Type B pancreatic cell (in vitro differentiated cells): ENCODE measurements at places on chromosomes 6 and 20.

DNA sequence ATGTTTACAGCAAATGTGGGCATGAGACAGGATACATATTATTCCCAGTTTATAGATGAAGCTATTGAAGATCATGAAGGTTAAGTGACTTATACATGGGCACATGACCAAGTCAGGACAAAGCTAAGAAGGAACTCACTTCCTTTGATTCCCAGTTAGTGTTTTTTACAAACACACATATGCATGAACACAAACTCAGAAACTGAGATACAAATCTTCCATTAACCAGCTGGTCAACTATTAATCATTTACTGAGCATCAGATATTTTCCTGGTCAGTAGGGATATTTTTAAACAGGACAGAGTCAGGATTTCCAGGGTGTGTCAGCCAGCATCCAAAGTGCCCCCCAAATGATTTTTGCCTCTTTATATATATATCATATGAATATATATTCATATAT lies 222.2 kb downstream of the OGFRL1 start:
- DNase-seq, result no peak

DNA sequence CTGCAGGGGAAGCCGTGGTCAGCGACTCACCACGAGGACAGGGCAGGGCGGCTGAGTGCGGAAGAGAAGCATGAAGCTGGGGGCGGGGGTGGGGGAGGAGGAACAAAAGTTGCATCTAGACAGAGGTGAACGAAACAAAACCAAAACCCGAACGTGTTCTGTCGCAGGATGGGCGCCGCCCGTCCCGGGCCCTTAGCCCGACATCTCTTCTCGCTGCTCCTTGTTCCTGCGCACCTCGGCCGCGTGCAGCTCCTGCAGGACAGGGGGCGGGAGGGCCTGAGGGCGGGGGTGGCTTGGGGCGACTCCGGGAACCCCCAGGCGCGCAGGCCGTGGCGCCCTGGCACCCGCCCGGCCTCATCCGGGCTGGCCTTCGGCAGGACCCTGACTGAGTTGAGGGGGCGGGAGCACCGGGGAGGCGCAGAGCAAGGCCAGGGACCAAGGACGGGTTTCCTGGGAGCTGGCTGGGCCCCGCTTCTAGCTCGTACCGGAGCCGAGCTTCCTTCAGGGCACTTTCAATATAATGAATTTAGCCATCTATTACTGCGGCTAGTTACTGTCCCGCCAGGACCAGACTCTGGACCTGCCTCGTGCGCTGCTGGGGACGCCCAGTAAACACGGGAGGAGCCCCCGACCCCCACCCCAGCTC lies 12.0 kb downstream of the STMN3 start:
- no peak for DNase-seq

DNA sequence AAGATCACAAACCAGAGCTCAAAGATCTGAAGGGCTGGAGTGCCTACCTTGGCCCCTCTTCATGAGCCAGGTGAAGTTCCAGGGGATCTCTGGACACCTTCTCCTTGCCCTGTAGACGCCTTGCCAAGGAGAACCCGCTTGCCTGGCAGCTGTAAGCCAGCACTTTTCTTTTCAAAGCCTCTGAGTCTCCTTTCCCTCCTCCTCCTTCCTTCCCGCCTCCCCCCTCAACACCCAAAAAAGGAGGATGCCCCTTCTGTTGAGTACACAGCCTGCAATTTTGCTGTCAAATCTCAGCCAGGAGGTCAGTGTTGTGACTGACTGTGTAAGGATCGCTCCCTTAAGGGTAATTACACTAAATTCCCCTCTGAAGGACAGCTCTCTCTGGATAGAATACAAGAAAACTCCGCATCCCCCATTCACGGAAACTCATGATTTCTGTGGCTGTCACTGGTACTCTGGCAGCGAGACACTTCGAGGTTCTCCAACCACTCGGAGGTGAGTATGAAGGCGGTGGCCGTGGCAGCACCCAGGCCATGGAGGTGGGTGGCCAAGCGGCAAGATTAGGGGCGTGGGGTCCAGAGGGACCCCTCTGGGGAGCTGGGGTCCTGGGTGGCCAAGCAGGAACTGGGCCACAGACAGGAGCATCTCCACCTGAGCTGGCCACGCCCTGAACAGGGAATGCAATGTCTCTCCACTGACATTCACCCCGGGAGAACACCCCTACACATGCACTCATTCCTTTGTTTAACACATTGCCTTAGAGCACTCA lies 23.2 kb upstream of the FOXP4 start:
- no peak for DNase-seq

- no peak for DNase-seq
Measured at GRCh38 chr6:125923366-125923877, 33.1 kb upstream of the HINT3 start.

GRCh38 chr20:50416269-50417022 lies 93.7 kb upstream of the PTPN1 start:
- no peak for DNase-seq

DNA sequence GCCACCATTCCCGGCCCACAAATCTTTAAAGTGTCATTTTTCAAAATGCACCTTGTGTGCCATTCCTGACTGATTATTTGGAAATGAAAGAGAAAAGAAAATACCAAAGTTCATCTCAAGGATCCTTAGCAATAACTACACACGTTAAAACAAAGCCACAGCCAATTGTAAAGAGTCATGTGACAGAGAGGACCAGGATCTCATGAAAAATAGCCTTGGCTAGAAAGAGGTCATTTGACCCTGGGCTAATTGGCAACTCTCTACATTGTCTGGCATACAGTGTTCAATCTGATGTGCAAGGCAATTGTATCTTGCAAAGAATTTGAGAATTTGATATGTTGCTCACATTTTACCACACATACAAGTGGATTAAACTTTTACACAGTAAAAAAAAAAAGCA lies 31.6 kb upstream of the HLA-G start:
- DNase-seq, result no peak

DNA sequence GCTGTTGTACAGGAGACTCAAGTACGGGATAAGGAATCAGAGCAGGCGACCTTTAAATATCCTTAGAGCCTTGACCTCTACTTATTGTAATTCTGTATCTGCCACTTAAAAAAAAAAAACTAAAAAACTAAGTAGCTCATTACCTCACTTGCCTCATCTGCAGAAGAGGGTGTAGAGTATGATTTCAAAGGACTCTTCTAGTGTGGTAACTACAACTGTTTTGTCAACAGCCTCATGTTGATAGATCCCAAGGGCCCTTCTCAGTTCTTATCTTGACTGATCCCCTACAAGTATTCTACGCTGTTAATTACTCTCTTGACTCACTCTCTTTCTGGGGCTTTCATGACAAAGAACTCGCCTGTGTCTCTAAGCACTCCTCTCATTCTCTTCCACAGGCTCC lies 16.7 kb upstream of the PDYN start:
- DNase-seq, result no peak

DNA sequence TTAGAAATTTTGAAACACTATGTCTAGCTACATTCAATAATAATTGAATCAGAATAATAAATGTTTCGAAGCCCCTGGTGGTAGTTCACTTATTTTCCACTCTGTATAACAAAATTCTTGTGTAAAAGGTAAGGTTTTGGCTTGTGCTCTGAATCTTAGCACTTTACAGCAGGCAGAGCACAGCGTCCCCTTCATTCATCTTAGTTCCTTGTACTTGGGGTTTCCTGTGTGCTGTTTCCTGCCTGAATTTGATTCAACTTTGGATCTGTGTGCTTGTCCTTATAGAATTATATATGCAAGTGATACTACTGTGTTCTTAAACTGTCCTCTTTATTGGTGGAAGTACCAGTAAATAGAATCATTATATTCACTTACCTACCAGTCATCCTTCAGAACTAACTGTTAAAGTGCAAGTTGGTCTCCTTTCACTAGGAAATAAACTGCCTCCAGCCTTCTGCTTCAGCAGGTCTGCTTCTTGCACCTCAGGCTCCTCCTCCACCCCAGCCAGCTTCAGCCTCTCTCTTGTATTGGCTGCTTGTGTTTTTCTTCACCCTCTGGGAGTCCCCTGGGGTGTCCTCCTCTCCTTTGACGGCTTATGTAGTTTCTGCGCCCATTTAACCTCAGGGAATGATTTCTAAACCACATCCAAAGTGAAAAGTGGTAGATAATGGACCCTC lies 28.8 kb upstream of the TULP4 start:
- DNase-seq, result no peak

- DNase-seq, result no peak
Measured at GRCh38 chr20:45959956-45960630, 11.9 kb downstream of the ZNF335 start.

DNA sequence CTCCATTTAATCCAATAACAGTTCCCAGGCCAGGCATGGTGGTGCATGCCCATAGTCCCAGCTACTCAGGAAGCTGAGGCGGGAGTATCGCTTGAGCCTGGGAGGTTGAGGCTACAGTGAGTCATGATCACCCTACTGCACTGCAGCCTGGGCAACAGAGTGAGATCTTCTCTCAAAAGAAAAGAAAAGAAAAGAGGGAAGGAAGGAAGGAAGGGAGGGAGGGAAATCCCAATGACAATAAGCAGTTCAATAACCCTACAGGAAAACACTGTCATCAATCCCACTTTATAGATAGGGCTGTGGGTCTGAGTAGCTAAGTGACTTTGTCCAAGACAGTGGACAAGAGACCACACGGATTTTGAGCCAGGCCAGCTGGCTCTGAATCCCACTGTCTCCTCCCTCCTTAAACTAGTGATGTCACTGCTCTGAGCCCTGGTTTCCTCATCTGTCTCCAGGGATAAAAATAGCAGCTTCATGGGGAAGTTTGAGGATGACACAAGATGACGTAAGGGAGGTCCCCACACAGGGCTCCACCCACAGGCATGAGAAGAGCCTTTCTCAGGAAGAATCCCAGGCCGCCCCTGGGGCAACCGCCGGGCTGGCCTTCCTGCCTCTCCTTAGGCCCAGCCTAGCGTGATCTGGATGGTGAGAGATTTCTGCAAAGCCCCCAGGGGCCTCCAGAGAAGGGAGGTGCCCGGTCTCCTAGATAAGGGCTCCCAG lies 7.2 kb upstream of the TRIB3 start:
- DNase-seq, result no peak

DNA sequence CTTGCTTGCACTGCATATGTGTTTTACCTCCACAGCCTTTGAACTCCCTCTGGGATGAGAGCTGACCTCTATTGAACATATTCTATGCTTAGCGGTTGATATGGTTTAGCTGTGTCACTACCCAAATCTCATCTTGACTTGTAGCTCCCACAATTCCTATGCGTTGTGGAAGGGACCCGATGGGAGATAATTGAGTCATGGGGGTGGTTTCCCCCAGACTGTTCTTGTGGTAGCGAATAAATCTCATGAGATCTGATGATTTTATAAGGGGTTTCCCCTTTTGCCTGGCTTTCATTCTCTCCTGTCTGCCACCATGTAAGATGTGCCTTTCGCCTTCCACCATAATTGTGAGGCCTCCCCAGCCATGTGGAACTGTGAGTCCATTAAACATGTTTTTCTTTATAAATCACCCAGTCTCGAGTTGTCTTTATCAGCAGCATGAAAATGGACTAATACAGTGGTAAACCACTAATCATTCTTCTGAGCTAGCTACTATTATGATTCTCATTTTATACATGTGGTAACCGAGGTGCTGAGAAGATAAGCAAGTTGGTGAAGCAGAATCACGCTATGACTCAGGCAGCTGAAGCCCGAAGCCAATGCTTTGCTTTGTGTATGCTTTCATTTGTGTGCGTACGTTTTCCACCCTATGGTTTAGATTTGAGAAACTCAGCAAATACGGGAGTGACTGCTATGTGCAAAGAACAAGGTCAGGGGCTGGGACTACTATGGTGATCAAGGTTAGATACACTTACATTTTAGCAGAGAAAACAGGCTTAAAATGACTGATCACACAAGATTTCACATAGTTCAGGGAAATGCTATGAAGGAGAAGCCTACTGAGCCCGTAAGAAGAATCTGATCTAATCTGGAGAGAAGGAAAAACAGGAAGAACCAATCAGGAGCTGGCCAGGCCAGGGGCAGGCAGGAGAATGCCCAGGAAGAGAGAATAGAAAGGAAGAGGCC lies 363.5 kb downstream of the ESR1 start:
- no peak for DNase-seq

- no peak for DNase-seq
Measured at GRCh38 chr6:155497273-155497672, 41.6 kb upstream of the NOX3 start.

DNA sequence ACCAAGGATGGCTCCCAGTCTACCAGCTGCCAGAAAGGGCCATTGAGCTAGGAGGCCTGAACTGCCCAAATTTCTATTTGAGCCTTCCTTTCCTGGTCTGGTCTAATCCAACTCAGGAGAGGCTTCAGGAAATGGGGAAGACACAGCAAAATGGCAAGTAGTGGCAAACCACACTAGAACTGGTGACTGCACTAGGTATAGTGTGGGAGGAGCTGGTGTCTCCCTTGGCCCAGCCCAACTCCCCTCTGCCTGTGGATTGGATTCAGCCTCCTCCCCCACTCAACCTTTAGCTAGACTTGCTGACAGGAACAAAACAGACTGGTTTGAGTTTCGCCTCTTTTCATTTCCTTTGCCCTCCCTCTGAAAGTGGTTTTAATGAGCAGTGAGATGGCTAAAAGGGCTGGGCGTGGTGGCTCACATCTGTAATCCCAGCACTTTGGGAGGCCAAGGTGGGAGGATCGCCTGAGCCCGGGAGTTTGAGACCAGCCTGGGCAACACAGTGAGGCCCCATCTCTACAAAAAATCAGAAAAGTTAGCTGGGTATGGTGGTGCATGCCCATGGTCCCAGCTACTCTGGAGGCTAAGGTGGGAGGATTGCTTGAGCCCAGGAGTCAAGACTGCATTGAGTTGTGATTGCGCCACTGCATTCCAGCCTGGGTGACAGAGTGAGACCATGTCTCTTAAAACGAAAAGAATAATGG lies 17.5 kb downstream of the MRPS18A start:
- DNase-seq, result no peak

- DNase-seq, result no peak
Measured at GRCh38 chr6:120473804-120474203, 860.5 kb downstream of the TBC1D32 start.

DNA sequence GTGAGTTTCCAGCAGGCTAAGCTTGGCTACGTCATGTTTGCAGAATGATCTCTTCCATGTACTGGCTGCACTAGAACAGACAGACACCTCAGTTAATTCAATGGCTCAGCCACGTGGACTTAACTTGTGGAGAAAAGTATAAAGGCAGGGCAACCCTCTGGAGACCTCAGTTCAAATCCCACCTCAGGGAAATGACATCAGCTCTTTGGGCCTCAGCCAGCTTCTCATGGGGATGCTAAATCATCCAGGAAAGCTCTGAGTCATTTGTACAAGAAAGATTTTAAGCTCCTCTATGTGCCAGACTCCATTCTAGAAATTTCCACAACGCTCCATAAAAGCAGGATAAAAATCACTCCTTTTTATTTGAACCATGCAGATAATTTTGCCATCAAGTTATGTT lies 128.5 kb upstream of the SALL4 start:
- no peak for DNase-seq

DNA sequence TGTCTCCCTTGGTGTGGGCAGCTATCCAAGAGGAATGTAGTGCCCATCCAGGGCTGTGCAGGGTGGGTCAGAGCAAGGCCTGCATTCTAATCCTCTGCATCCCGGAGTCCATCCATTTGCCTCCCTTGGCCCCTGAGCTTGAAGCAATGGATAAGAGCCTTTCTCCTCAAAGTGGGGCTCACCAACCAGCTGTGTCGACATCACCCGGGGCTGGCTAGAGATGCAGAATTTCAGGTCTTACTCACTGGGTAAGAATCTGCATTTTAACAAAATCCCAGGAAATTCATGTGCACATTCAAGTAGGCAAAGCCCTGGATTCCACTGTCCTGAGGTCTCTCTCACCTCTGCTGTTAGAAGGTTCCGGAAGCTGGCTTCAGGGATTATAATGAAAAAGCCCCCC lies 95.3 kb downstream of the MDGA1 start:
- DNase-seq, result no peak
